ENCODE measurements at places on chromosomes 2 and 18. TPM values are rescaled to one million over a fixed set of nuclear protein-coding genes. Genes with fewer than 3 reads are reported as not detected.

DNA sequence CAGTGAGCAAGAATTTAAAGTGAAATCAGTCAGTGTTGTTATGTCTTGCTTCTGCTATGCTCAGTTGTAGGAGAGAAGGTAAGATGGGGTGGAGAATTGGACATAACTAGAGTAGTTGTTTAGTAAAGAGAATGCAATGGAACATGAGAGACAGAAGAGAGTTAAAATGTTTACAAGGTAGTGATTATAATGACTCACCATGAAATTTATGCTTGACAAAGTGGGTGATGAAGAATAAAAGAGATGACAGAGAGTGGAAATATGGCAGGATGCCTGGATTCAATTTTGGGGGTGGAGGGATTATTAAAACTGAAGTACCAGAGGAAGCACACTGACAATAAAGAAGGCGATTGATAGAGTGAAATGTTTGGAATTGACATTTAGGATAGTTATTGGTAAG, 10.6 kb downstream of the SCG2 start:
- H3K4me3 ChIP-seq = no peak overlapping the region
- peaks cover 4% of the 10 kb centered on the region for H3K4me1 ChIP-seq
- DNase-seq = no peak
- H3K27me3 ChIP-seq = no peaks in the 10 kb centered on the region

Gene FAP
- total RNA-seq = not detected

GRCh38 chr2:237932731-237933131, 34.1 kb upstream of the UBE2F start:
- no peak overlapping the region for H3K4me3 ChIP-seq
- peaks cover 6% of the 10 kb centered on the region for H3K4me1 ChIP-seq
- peaks cover 9% of the 10 kb centered on the region for H3K27me3 ChIP-seq
- no peak overlapping the region for H3K27ac ChIP-seq
- DNase-seq = no peak
- peaks cover 10% of the 10 kb centered on the region for H3K36me3 ChIP-seq

- H3K36me3 ChIP-seq = peaks cover 9% of the 10 kb centered on the region
- H3K27ac ChIP-seq = peak overlapping the region; percentile 11
- H3K4me1 ChIP-seq = peaks cover 38% of the 10 kb centered on the region
Measured at GRCh38 chr18:48580782-48581181, 42.0 kb downstream of the CTIF start.

DNA sequence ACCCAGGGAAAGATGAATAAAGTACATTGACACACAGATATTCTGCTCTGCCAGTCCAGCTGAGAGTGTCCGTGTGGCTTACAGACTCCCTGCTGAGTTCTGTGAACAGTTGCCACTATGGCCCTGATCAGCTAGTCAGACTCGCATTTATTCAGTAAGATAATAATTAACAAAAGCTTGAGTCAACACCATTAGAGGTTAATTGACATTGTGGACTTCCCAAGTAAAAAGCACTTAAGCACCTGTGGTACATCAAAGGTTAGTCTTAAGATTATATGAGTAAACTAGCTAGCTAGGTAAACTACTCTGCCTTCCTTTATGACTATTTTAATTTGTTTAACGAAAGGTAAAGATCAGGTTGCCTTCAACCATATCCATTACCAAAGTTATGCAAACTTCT, 33.7 kb downstream of the ANKRD30B start:
- DNase-seq = no peak
- H3K27ac ChIP-seq = no peak overlapping the region
- no peaks in the 10 kb centered on the region for H3K4me1 ChIP-seq
- no peaks in the 10 kb centered on the region for H3K27me3 ChIP-seq
- no peaks in the 10 kb centered on the region for H3K36me3 ChIP-seq
- H3K4me3 ChIP-seq = no peak overlapping the region

- no peaks in the 10 kb centered on the region for H3K27me3 ChIP-seq
- no peak overlapping the region for H3K27ac ChIP-seq
- no peaks in the 10 kb centered on the region for H3K4me1 ChIP-seq
- no peaks in the 10 kb centered on the region for H3K36me3 ChIP-seq
Measured at GRCh38 chr2:148475626-148476025, 168.9 kb upstream of the EPC2 start.

DNA sequence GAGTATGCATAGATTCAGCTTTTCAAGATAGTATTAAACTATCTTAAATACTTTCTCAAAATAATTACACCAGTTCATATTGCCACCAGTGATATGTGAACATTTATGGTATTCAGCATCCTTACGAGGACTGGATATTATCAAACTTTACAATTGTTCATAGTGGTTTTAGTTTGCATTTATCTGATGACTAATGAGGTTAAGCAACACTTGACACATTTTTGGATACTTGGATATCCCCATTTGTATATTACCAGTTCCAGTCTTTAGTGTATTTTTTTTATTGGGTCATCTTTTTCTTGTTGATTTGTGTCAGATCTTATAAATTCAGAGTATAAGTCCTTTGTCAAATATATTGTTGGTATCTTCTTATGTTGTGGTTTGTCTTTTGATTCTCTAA, 128.4 kb downstream of the ASXL3 start:
- no peak overlapping the region for H3K27ac ChIP-seq
- no peak for DNase-seq
- H3K36me3 ChIP-seq = no peaks in the 10 kb centered on the region

Gene LOXHD1
- not detected for total RNA-seq

GRCh38 chr2:22907330-22907729, 477.6 kb upstream of the KLHL29 start:
- no peak for DNase-seq
- no peaks in the 10 kb centered on the region for H3K36me3 ChIP-seq
- H3K4me1 ChIP-seq = no peaks in the 10 kb centered on the region

- peaks cover 1% of the 10 kb centered on the region for H3K27me3 ChIP-seq
- H3K27ac ChIP-seq = no peak overlapping the region
- H3K36me3 ChIP-seq = no peaks in the 10 kb centered on the region
- DNase-seq = no peak
- no peak overlapping the region for H3K4me3 ChIP-seq
- peaks cover 31% of the 10 kb centered on the region for H3K4me1 ChIP-seq
Measured at GRCh38 chr2:33210626-33211025, 263.9 kb downstream of the LTBP1 start.

- no peak overlapping the region for H3K4me3 ChIP-seq
- DNase-seq = no peak
- no peaks in the 10 kb centered on the region for H3K27me3 ChIP-seq
- H3K27ac ChIP-seq = no peak overlapping the region
- no peaks in the 10 kb centered on the region for H3K36me3 ChIP-seq
Measured at GRCh38 chr2:187936228-187936627, 355.4 kb upstream of the GULP1 start.

Gene CYP27A1
- 0.98 TPM for total RNA-seq

Gene IL36A
- not detected for total RNA-seq

Gene DSC2
- total RNA-seq = 31.4 TPM

Gene ATF2
- total RNA-seq = 91.3 TPM

- peaks cover 4% of the 10 kb centered on the region for H3K27me3 ChIP-seq
- H3K27ac ChIP-seq = no peak overlapping the region
- no peaks in the 10 kb centered on the region for H3K36me3 ChIP-seq
Measured at GRCh38 chr2:55986700-55987440, 63.3 kb upstream of the EFEMP1 start.

DNA sequence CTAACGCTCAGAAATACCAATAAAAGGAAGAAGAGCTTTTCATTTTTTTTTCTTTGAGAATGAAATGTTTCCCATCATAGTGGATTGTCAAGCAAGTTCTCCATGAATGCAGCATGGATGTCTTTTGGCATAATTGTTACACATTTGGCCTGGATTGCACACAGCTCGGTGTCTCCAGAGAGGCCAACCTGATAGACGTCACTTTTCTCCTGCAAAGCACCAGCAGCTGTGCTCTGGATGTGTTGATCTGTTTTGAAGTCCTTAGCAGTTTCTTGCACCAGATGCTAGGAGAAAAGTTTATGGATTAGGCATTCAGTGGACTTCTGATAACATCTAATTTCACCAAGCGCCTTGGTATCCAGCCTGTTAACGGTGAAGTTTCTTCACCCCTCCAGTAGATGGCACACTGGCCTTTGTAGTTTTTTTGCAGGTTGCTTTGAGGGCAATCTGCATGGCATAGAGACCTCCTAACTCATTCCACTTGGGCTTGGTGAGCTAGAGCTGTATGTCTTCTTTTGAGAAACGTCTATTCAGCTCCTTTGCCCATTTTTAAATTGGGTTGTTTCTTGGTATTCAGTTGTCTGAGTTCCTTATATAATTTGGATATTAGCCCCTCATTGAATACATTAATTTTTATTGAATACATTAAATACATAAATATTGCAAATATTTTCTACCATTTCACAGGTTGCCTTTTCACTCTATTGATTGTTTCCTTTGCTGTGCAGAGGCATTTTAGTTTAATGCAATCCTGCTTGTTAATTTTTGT, 59.7 kb downstream of the PTH2R start:
- peaks cover 11% of the 10 kb centered on the region for H3K36me3 ChIP-seq
- peak; percentile 41 for DNase-seq
- H3K27me3 ChIP-seq = no peaks in the 10 kb centered on the region

DNA sequence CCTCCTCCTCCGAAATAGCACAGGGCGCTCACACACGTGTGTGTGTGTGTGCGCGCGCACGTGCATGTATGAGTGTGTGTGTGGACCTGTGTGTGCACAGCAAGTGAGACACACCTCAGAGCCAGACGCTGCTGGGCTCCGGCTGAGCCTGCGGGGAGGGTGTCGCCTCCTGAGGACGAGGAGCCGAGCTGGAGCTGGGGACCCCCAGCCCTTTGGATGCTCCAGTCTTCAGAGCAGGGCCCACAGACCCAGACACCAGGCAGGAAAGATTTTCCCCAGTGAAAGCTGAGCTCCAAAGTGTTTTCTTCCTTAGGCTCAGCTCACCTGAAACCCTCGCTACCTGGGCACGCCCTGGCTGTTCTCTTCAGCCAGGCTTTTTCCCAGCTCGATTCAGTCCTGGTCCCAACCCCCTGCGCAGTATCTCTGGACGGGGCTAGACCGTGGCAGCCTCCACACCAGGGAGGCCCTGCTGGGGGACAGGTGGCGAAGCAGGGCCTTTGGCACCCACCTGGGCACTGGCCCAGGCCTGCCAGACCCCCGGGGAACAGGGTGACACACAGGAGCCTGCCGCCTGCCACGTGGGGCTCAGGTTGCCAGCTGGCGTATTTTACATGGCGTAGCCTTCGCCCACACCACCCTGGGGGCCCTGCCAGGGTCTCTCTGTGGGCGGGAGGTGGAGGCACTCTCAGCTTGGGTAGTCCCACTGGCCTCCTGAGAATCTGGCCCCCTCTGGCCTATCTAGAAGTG, 36.2 kb downstream of the PDIA6 start:
- no peak overlapping the region for H3K4me3 ChIP-seq
- no peaks in the 10 kb centered on the region for H3K36me3 ChIP-seq
- H3K27me3 ChIP-seq = peaks cover 3% of the 10 kb centered on the region
- DNase-seq = no peak

DNA sequence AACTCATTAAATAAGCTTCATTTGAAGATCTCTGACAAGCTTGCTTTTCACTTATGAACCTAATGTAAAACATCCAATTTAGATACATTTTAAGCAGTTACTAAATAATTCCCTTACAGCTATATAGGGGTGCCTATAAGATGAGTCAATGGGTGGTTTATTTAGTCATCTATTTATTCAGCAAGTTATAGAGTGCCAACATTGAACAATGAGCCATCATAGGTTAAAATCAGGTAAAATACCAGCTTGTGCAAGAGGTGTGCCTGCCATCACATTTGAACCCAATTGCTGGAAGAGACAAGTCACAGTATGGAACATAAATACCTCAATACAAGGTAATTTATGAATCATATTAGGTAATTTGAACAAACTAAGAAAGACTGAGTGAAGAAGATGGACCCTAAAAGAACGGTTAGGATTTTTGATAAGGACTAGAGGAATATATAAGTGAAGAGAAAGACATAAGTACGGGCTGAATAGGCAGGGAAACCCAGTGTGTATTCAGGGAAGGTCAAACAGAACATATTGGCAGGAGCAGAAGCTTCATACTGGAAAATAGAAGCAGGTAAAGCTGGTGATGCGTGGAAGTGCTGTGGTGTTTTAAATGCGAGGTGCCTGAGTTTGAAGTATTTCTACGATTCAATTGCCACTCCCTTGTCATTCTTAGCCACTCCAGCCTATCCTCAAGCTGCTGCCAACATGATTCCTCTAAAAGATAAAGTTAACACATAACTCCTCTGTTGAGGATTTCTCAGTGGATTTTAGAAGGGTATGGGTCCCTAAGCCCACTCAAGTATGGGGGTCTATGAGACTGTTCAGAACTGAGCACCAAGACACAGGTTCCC, 18.9 kb upstream of the STAT4 start:
- no peak for DNase-seq
- H3K27ac ChIP-seq = no peak overlapping the region
- no peaks in the 10 kb centered on the region for H3K36me3 ChIP-seq

Gene COL4A3
- total RNA-seq = not detected

Gene RFTN2
- total RNA-seq = 2.5 TPM

DNA sequence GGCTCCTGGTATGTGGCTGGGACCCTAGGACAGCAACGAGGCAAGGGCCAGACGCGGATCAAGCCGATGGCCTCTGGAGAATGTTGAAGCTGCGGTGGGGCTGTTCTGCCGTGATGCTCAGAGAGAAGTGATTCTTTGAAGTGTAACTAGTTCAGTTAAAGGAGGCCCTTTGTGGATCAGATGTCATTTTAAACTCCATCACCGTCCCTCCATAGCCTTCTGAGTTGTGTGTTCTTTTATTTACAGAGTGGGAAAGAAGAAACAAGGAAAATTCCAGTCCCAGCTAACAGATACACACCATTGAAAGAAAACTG, 403 bp downstream of the PNO1 start:
- peaks cover 4% of the 10 kb centered on the region for H3K27me3 ChIP-seq
- no peak for DNase-seq
- H3K4me3 ChIP-seq = peak overlapping the region; percentile 95
- no peaks in the 10 kb centered on the region for H3K36me3 ChIP-seq
- H3K4me1 ChIP-seq = peaks cover 8% of the 10 kb centered on the region

Gene CDH7
- total RNA-seq = 1.6 TPM

Gene MYO3B
- total RNA-seq = 0.22 TPM

GRCh38 chr2:31080361-31080760, 57.9 kb downstream of the GALNT14 start:
- H3K4me1 ChIP-seq = peaks cover 10% of the 10 kb centered on the region
- H3K36me3 ChIP-seq = peaks cover 5% of the 10 kb centered on the region
- no peaks in the 10 kb centered on the region for H3K27me3 ChIP-seq

DNA sequence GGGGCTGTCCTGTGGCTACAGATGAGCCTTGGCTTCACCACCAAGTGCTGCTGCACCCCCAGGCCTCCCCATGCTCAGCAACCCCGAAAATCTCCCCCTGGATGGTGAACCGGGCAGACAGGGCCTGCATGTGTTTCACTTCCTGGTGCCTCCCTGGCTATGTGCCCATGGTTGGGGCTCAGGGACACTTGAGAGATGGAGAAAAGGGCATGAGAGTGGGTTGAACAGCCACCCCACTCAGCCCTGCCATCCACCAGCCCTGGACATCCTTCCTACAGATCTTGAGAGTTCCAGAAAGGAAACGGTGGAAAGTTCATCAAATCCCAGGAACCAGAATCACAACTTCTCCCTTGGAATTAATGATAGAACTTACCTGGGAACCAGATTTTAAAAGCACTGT, 74.7 kb upstream of the TEX51 start:
- H3K27ac ChIP-seq = no peak overlapping the region
- H3K4me1 ChIP-seq = no peaks in the 10 kb centered on the region
- H3K36me3 ChIP-seq = no peaks in the 10 kb centered on the region
- H3K27me3 ChIP-seq = no peaks in the 10 kb centered on the region
- H3K4me3 ChIP-seq = no peak overlapping the region
- no peak for DNase-seq
